CD4-positive, CD25-positive, alpha-beta regulatory T cell (primary cell): ENCODE measurements at places on chromosomes 12 and 14. TPM values are rescaled to one million over a fixed set of nuclear protein-coding genes. Genes with fewer than 3 reads are reported as not detected.

DNA sequence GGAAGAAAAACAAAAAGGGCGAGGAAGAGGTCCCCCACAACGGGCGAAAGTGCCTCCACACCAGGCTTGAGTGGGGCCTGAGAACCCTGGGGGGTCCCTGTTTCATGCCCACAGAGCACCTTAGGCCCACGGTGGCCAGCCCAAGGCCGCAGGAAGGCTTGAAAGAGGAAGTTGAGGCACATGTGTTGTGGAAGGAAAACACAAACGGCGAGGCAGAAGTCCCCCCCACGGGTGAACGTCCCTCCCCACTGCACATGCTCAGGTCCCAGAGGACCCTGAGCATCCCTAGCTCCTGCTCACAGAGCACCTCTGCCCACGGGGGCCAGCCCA is 371.5 kb downstream of the ALG10 start:
- no peaks in the 10 kb centered on the region for H3K27me3 ChIP-seq
- no peak for DNase-seq

DNA sequence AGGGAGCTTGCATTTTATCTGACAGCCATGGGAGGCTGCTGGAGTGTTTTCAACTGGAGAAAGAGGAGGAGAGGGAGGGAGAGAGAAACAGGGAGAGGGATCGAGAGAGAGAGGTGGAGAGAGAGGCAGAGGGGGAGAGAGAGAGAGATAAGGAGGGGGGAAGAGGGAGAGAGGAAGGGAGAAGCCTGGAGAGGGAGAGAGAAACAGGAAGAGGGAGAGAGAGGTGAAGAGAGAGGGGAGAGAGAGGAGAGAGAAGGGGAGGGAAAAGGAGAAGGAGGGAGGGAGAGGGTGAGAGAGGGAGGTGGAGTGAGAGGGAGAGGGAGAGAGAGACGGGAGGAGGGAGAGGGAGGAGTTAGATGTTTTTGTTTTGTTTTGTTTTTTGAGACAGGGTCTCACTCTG is 45.6 kb downstream of the DNAH10 start:
- H3K27ac ChIP-seq = no peak overlapping the region
- no peak overlapping the region for H3K4me3 ChIP-seq
- H3K27me3 ChIP-seq = no peaks in the 10 kb centered on the region
- H3K36me3 ChIP-seq = no peaks in the 10 kb centered on the region
- DNase-seq = no peak

DNA sequence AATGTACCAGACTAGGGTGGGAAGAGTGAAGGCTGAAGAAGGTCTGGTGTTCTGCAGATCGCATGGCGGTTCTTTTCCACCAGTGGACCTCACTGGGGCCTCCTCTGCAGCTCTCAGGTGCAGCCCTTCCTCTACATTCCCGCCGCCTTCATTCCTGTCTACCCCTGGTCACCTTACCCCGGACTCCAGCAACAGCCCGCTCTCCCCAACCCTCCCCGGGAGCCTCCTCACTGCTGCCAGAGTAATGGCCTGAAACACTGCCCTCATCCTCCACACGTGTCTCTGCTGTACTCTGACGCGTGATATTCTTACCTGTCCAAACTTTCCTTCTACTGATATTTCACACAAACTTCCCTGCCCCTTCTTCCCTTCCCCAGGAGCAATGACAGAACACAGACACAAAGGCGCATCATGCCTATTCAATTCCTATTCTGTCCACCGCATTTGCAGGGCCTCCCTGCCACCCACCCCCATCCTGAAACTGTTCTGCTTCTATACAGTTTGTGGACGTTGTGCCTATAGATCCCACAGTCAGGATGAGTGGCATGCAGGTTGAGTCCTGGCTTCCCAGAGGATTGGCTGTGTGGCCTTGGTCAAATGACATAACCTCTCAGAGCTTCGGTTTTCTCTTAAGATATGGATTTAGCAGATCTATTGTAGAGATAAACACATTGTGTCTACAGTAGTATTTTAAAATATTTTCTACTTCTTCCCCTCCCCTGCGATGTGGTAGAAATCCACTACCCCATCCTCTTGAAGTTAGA is 1.7 kb upstream of the NUAK1 start:
- H3K4me1 ChIP-seq = peaks cover 11% of the 10 kb centered on the region
- DNase-seq = no peak
- H3K27ac ChIP-seq = no peak overlapping the region
- H3K27me3 ChIP-seq = peaks cover 38% of the 10 kb centered on the region

The GALNT9 gene
- total RNA-seq = 0.69 TPM

The FOXG1 gene
- total RNA-seq = not detected

The LRRC10 gene
- not detected for total RNA-seq
